G401 (cell line): ENCODE measurements at places on chromosomes 4 and X.

GRCh38 chrX:40415675-40416074, 165.1 kb upstream of the ATP6AP2 start:
- DNase-seq, result no peak

DNA sequence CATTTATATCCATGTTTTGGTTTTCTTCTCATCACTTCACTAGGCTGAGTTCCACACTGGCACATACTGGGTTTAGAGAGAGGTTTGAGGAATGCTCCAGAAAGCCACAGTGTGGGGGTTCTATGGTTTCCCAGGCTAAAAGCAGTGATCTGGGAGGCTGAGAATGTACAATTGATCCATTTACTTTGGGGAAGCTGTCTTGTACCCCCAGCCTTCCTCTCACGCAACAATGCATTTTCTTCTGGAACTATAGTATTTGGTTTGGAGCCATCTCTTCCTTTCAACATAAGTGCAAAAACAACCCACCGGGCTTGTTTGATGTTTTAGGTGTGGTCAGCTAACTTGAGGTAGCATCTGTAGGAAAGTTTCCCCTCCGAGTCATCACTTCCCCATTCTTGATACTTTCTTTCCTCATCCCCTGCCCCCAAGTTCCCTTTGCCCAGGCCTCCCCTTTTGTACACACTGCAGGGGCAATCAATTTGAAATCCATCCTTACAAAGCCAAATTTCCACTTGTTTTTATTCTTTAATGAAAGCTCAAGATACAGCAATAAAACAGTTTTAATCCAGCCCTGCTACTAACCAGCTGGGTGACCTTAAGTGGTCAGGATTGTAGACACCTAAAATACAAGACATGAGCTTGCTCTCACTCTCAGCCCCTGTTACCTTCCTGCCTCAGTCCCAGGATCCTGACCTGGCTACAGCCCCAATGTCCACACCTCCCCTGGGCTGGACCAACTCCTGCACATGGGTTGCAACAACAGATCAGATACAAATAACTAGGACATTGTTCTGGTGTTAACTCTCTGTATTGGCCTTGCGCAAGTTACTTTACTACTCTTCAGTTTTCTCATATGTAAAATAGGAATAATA, 109.2 kb downstream of the FHDC1 start:
- no peak for DNase-seq

- no peak for DNase-seq
Observed at GRCh38 chrX:133337250-133337649, 78.0 kb downstream of the GPC4 start.

- DNase-seq, result no peak
Observed at GRCh38 chr4:133865612-133866327, 335.8 kb downstream of the PABPC4L start.

- DNase-seq, result no peak
Observed at GRCh38 chrX:153527208-153527607, 9.8 kb downstream of the ATP2B3 start.

GRCh38 chr4:152115794-152116193, 355.0 kb upstream of the GATB start:
- no peak for DNase-seq

DNA sequence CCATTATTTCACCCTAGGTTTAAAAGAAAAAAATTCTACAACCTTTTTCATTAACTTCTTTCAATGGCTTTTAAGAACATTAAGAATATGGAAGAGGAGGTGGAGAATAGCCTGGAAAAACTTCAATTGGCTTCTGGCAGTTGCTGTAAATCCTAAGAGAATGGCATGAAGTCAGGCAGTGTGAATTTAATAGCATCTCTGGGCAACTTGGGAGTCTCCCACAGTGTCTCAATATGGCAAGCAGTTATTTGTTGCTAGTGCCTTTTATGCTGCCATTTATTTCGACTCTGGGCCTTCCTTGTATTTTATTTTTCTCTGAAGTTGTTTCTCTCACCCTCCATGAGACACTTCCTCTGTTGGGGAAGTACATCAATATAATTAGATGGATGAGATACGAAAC, 322.1 kb downstream of the CBLL2 start:
- DNase-seq, result peak; percentile 81

- DNase-seq, result no peak
Observed at GRCh38 chr4:109699553-109700225, 3.6 kb downstream of the CASP6 start.

- no peak for DNase-seq
Observed at GRCh38 chr4:128940971-128941370, 131.5 kb downstream of the JADE1 start.

GRCh38 chr4:89604951-89605350, 232.0 kb downstream of the SNCA start:
- no peak for DNase-seq

GRCh38 chrX:44072631-44073030, 99.4 kb upstream of the NDP start:
- no peak for DNase-seq

DNA sequence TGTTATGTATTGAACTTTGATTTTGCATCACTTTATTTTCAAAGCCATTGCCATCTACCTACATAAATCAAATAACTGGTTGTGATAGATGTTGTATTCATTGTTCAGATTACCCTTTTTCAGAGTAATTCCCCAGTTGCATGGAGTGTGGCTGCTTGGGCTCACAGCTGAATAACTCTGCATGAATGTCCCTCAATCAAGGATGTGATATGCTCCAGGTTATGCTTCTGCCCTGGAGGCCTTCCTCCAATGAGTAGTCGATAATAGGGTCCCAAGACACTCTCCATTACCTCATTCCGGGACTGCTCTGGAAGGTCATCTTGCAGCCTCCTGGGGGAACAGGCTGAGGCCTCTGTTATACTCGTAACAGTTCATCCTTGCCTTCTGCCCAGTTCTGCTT, 251.8 kb downstream of the ADGRL3 start:
- DNase-seq, result no peak

- no peak for DNase-seq
Observed at GRCh38 chr4:121614101-121614500, 82.7 kb downstream of the ANXA5 start.

DNA sequence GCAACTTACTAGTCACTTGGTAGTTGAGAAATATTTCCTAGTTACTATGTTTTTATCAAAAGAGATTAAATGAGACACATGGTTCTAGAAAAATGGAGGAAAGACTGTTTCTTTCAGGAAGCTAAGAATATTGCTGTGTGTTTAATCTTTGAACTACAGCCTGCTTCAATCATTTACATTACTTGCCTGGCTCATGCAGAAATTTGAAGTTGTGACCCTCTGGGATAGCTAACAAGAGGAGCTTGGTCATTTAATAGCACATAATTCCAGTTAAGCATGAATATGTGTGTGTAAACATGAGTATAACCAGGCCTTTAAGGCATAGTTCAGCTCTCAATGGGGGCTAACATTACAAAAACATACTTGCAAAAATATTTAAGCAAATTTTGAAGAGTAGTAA, 44.6 kb upstream of the SLC25A4 start:
- no peak for DNase-seq

DNA sequence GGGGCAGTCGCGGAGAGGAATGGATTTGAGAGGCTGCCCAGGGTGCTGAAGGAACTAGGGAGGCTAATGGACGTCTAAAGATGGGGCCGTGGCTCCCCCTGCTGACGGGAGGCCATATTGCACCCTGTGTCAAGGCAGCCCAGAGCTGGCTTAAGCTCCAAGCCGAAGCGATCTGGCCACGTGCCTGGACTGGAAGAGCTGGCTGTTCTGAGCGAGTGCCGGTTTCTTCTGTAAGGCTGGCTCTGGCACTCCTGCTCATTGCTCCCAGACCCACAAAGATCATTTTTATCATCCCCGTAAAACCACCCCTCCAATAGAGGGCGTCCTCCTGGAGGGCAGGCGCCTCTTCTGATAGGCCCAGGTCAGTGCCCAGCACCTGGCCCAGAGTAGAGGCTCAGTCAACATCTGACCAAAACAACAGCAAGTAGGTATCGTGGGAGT, 5.6 kb downstream of the PNCK start:
- DNase-seq, result peak; percentile 89

- DNase-seq, result no peak
Observed at GRCh38 chr4:75118739-75119138, 185.8 kb downstream of the PARM1 start.

DNA sequence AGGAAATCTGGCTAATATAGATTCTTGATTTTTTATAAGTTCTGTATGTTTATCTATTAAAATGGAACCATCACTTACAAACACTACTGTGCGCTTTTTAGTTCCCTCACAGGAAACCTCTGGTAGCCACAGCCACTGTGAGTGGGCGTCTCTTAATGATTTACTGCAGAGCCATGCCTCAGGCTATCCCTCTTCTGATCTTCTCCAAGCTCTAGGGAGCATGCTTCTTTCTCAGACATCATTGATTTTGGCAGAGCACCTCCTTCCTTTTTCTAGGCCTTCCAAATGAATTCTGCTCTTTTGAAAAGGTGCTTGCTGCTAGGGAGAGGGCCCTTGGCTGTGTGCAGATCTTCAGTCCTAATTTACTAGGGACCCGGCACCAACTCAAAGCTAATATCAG, 61.1 kb upstream of the STS start:
- no peak for DNase-seq

DNA sequence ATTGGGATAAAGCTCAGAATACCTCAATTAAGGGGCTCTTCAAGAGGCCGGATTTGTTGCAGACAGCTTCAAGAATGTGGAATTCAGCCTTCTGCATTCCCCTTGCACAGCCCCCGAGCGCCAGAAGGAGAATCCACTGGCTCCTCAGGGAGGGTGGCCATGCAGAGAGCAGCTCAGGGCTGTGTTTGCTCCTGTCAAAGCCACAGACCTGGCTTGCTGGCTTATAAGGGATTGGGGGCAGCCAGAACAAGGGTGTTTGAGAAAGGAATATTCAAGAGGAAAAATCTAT, 36.8 kb downstream of the ING2 start:
- no peak for DNase-seq
